GM12878 (cell line): ENCODE measurements at places on chromosomes 7 and 10.
A peak's percentile ranks its signal among the peaks of the same experiment; 100 is the strongest.

GRCh38 chr7:55120501-55121198 is 101.8 kb downstream of the EGFR start:
- no peak for DNase-seq

DNA sequence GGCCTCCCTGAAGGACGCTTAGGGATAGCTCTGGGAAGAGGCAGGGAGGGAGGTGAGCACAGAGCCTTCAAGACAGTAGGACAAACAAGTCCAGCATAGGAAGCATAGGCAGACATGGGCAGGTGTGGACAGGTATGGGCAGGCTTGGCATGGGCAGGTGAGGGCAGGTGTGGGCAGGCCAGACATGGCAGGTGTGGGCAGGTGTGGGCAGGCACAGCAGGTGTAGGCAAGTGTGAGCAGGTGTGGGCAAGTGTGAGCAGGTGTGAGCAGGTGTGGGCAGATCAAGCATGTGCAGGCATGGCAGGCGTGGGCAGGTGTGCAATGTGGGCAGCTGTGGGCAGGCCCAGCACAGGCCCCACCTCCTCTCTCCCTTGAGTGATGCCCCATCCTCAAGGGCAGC is 148.8 kb upstream of the ZMIZ1 start:
- no peak for DNase-seq

DNA sequence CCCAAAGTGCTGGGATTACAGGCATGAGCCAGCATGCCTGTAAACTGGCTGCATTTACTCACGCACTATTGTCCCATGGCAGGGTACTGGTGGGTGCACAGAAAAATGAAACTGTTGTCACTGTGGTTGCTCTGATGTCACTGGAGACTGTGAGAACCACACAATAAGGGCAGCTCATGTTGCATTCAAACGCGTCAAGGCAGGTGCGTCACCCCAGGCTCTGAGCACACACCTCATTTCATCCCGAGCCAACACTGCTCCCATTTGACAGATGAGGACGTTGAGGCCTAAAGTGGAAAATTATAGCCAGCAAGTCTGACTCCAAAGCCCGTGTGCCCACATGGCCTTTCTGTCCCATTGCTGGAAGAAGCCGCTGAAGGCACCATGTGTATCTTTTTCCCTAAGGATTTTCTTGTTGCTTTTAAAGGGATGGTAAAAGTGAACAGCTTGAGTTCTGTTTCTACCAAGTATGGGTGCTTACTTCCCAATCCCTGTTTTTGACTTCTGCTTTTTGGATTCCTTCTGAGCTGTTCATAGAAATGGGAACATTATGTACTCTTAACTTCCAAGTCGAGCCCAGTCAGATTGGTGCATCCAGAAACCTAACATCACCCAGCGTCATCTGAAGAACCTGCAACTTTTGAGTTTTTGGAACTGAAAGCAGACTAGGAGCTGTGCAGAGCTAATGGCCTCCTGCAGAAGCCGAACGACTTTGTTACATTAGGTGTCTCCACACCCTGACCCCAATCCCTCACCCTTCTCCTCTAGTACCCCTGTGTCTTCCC is 60.1 kb upstream of the CARD11 start:
- DNase-seq: no peak

GRCh38 chr7:102944241-102944640 is 31.4 kb downstream of the LRRC17 start:
- DNase-seq: no peak

DNA sequence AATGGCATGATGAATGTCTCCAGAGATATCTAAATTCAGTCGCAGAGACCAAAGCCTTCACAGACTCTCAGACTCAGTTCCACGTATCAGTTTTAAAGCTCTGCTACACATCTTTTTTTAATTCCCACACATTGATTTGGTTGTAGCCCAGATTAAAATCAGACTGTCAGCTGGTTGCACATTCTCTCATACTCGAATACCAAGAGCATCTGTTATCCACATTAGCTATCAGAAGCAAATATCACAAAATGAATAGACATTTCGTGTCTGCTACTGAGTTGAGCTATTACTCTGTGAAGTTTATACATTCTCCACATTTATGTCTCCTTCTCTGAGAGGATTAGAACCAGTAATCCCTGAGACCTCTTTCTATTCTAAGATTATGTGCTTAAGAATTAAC is 229.2 kb downstream of the GPAM start:
- DNase-seq: no peak

GRCh38 chr7:17846935-17847334 is 93.4 kb downstream of the SNX13 start:
- no peak for DNase-seq

DNA sequence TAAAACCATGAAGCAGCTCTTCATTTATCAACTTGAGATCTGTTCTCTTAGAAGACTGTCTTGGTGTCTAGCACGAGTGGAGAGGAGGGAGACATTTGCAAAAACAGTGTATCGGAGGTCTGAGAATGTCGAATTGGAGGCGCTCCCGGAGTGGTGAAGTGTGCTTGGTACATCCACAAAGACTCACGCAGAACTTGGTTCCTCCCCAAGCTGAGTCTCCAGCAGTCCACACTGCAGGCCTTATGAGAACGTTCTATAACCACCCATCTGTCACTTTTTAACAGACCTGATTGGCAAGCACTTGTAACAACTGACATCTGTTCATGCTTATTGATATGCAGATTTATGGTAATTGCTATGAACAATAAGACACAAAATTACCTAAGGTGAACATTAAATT is 261.6 kb downstream of the CELF2 start:
- no peak for DNase-seq

DNA sequence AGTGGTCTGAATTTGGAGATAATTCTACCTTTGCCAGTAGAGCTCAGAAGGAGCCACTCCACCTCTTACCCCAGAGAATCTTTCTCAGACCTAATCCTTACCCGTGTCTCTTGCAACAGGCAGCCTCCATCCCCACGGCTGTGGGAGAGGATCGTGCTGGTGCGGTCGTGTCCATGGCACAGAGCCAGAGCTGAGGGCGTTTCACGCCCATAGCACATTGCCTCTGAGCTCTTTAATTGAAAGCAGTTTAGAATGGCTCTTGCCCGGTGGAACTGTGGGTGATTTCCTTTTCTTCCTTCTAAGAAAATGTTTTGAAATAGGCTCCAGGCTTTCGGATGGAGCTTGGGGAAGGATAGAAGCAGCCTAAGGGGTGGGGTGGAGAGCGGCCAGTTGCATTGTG is 41.5 kb downstream of the PRF1 start:
- DNase-seq: no peak

DNA sequence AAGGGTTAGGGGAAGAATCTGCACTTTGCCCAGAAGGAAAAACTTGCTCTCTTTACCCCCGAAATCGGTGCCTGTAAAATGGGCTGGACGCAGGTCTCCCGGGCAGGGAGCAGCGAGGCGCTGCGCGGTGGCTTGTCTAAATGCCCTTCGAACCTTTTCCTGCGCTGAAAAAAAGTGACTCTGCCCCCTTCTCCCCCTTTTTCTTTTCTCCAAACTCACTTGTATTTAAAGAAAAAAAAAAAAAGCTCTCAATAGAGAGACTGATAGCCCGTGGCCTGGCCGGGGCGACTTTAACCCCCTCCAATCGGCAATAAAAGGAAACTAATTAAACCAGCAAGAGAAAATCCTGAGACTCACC is 286 bp downstream of the SP8 start:
- no peak for DNase-seq

GRCh38 chr10:48655411-48656240 is 29.0 kb upstream of the WDFY4 start:
- DNase-seq: no peak

GRCh38 chr7:66497346-66497745 is 131.3 kb upstream of the KCTD7 start:
- no peak for DNase-seq

- no peak for DNase-seq
Measured at GRCh38 chr10:59225211-59225610, 48.8 kb downstream of the PHYHIPL start.

GRCh38 chr10:126470991-126471390 is 82.7 kb upstream of the ADAM12 start:
- no peak for DNase-seq

GRCh38 chr10:80171248-80171660 is 34.1 kb downstream of the ANXA11 start:
- DNase-seq: no peak

- no peak for DNase-seq
Measured at GRCh38 chr10:70932392-70933196, 44.2 kb upstream of the PCBD1 start.

GRCh38 chr7:38027884-38028455 is 107.5 kb downstream of the EPDR1 start:
- no peak for DNase-seq

GRCh38 chr7:130872756-130873448 is 138.9 kb upstream of the KLF14 start:
- no peak for DNase-seq

- DNase-seq: no peak
Measured at GRCh38 chr7:767580-767940, 40.5 kb upstream of the PRKAR1B start.

DNA sequence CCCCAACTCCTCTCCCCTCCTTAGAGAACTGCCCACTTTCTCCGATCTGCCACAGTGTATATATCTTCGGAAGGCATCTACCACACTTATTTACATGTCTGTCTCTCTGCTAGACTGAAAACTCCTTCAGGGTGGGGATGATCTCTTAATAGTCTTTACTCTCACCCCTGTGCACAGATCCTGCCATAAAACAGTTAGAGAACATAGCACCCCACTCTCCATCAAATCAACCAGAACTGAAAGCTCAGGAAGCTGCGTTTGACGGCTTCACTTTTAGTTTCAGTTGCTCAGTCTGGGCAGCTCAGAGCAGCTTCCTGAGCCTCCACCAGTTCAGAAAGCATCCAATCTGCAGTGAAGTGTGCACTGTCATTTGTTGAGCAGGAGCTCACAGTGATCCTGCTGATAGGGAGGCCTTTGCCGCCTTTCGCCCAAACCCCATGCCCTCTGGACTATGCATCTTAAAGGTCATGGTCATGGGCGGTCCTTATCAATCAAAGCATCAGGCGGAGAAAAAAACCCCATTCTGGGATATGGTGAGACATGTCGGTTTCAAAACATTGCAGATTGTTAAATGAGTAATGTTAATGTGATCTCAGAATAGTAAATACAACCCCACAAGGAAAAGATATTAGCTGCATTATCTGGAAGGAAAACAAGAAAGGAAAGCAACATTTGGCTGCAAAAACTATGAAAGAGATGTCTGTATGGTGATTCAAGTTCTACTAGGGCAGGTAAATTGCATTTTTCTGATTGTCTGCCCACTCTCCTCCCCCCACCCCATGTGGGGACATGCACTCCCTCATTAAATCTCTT is 167.1 kb upstream of the ADO start:
- DNase-seq: peak; percentile 81

- no peak for DNase-seq
Measured at GRCh38 chr10:78964952-78965633, 103.7 kb upstream of the ZMIZ1 start.

GRCh38 chr10:103854265-103854685 is 1.1 kb downstream of the SH3PXD2A start:
- no peak for DNase-seq

GRCh38 chr7:45585628-45586027 is 11.5 kb downstream of the ADCY1 start:
- DNase-seq: no peak

GRCh38 chr10:61992671-61993668 is 91.5 kb downstream of the ARID5B start:
- peak; percentile 42 for DNase-seq

DNA sequence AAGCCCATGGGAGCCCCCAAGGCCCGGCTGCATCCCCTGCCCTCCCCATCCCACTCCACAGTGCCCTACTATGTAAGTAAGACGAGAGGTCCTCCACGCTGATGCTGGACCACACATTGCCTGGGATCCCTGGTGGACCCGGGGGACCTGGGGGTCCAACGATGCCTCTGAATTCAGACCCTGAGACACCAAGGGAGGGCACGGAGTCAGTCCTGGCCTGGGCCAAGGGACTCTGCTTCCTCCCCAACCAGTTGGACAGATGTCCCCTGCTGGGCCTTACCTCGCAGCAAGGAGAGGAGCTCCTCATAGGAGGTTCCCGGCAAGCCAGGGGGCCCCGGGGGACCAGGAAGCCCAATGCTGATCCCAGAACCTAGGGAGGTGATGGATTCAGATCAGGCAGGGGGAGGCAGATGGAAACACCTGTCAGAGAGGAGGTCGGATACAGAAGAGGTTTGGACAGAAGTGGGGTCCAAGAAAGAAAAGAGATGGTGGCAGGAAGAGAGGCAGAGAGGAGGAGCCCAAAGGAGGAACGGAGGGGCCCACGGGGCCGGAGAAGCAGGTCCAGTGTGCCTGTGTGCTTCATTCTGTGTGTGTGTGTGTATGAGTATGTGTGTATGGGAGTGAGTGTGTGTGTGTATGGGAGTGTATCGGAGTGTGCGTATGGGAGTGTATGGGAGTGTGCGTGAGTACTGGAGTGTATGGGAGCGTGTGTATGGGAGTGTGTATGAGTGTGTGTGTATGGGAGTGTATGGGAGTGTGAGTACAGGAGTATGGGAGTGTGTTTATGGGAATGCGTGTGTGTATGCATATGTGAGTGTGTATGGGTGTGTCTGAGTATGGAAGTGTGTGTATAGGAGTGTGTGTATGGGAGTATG is 50.2 kb downstream of the COL17A1 start:
- DNase-seq: no peak

- no peak for DNase-seq
Measured at GRCh38 chr10:14613588-14613920, 161.1 kb downstream of the FAM107B start.

GRCh38 chr10:929960-930624 is 1.4 kb downstream of the LARP4B start:
- no peak for DNase-seq

GRCh38 chr7:85510287-85510686 is 323.4 kb upstream of the SEMA3D start:
- DNase-seq: no peak

- no peak for DNase-seq
Measured at GRCh38 chr10:131654471-131655087, 246.2 kb upstream of the PPP2R2D start.

DNA sequence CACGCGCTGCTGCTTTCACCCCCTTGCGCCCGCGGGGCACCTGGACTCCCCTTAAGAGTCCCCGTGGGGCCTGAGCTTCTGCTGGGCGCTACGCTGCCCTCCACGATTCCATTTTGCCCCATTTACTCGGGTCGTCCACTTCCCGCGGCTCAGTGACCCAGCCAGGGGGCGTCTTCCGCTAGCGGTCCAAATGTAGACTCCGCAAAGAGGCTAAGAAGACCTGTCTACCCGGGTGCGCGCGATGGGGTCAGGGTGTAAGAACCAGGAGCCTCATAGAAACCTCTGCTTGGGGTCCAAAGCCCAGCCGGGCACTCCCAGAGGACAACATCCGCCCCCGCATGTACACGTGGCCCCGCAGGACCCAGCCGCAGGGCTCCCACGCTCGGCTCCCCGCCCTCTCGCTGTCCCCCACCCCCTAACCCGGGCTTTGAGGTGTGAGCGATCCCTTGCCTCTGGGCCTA is 5.2 kb upstream of the HMX2 start:
- no peak for DNase-seq

DNA sequence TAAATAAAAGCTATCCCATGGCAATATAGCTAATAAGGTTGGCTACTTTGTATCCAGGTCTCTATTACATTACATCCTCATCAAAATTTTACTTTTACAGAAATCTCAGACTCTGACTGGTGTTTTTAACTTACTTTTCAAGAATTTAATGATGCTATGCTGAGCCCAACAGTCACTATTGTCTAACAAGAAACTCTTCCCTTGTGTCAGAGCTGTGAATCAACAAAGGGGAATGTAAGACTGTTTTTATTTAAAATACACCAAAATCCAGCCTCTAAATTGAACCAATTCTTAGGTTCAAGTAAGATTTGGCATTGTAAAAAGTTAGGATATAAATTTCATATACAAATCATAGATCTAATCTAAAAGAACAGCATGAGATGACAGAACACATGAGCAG is 7.0 kb downstream of the RTKN2 start:
- no peak for DNase-seq

- no peak for DNase-seq
Measured at GRCh38 chr7:147012666-147013065, 896.1 kb downstream of the CNTNAP2 start.
